Heart left ventricle (tissue), 16 donors: ENCODE measurements at places on chromosomes 4 and X. TPM values are rescaled to one million over a fixed set of nuclear protein-coding genes. Genes with fewer than 3 reads are reported as not detected.

Gene GYPA
- not detected for total RNA-seq

Gene MAB21L2
- total RNA-seq: not detected

Gene SOX3
- total RNA-seq: not detected

GRCh38 chr4:123477711-123478209 is 81.2 kb downstream of the SPRY1 start:
- no peak for DNase-seq

DNA sequence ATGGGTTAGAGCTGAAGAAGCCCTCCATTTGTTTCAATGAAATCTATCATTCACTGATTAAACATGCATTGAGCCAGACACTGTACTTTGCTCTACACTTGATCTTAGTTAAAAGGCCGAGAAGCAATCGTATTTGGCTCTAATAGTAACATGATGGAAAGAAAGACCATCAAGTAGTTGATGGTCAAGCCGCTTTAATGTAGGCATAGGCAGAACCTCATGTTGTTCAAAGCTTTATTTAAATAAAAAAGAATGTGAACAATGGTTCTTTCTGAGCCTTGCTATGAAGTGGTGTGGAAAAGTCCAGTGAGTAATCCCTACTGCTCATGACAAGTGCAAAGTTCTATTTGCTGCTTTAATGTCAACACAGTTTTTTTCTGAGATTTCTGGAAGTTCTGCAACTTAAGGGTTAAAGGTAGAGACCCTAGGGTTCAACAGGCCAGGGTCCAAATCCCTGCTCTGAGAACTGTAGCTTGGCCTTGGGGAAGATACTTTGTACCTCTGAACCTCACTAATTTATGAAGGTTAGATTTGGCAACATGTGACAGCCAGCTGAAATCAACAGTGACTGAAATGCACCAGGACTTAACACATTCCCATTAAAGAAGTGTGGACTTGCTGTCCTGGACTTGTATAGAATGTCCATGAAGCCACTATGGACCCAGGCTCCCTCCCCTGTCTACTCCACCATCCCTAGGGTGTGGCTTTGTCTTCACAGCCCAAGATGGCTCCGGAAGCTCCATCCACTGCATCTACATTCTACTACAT is 17.9 kb upstream of the LAP3 start:
- no peak for DNase-seq

DNA sequence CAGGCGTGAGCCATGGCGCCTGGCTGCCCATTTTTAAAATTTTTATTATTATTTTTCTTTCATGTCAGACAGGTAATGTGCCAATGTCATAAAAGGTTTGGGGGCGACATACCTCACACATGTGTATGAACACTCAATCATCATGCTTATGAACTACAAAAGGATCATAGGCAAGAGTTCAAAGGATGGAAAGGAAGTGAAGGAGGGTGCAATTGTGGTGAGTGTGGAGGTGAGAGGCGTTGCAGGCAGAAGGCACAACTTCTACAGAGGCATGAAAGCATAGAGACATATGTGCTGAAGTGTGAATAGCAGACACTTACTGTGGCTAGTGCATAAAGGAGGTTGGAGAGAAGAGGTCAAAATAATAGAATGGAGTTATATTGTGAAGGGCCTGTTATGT is 4.0 kb downstream of the IGFBP7 start:
- no peak for DNase-seq

GRCh38 chr4:146058531-146058930 is 117.0 kb upstream of the LSM6 start:
- no peak for DNase-seq
